ENCODE measurements at places on chromosomes 7 and 10.
A peak's percentile ranks its signal among the peaks of the same experiment; 100 is the strongest.

- DNase-seq = no peak
Measured at GRCh38 chr7:74033372-74034311, 5.7 kb downstream of the ELN start.

GRCh38 chr10:133388973-133389818, 4.8 kb upstream of the MTG1 start:
- no peak for DNase-seq

- no peak for DNase-seq
Measured at GRCh38 chr10:21396889-21397288, 128.6 kb downstream of the SKIDA1 start.

- DNase-seq = no peak
Measured at GRCh38 chr7:151796091-151796870, 80.6 kb downstream of the PRKAG2 start.

DNA sequence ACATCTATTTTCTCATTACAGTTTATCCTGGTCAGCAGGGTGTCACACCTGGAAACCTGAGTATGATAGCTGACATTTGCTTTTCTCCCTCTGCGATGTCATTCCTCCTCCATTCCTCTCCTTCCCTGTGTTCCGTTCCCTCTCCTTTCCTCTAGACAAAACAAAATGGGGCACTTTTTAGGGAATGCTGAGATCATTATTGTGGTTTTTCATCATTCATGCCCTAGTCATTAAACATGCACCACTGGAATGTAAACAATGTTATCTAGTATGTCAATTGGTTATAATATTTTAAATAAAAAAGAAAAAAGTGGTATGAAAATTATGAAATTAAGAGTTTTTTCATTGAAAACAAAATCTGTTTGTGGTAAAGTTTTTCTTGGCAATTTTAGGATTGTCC, 132.6 kb downstream of the MAPK8 start:
- DNase-seq = no peak

- DNase-seq = no peak
Measured at GRCh38 chr7:139525239-139525638, 1.8 kb downstream of the CLEC2L start.

DNA sequence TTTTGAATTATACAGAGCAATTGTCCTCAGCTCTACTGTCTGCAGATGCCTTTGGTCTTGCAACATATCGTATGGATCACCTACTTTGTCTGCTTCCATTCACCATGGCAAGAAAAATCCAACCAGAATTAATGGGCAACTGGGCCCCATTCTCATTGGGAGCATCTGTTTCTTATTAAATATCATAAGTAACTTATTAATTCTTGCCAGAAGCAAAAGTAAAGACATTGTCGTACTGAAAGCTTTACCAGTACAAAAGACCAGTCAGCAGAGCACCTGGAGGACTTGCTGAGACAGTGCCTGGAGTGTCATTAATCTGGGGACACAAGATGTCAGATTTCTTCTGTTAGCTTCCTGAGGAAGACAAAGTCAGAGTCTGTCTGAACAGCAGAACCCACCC, 404.5 kb downstream of the INHBA start:
- no peak for DNase-seq

GRCh38 chr7:1997537-1998076, 235.1 kb downstream of the MAD1L1 start:
- no peak for DNase-seq

DNA sequence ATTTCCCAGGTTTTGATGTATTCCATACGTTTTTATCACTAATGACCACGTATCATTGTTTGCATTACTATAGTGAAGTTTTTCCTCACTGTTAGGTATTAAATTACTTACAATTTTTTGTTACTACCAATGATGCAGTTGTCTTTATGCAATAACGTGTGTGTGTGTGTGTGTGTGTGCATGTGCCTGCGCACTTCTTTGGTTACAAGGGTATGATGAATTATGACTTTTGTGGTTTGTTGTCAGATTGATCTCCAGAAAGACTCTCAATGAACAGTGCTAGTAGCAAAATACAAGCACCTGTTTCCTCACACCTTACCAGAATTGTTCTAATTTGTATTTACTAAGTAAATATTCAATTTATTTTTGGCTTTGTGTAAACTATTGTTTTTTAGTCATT, 51.5 kb downstream of the MCMBP start:
- no peak for DNase-seq

- no peak for DNase-seq
Measured at GRCh38 chr10:132345345-132345744, 13.4 kb downstream of the LRRC27 start.

DNA sequence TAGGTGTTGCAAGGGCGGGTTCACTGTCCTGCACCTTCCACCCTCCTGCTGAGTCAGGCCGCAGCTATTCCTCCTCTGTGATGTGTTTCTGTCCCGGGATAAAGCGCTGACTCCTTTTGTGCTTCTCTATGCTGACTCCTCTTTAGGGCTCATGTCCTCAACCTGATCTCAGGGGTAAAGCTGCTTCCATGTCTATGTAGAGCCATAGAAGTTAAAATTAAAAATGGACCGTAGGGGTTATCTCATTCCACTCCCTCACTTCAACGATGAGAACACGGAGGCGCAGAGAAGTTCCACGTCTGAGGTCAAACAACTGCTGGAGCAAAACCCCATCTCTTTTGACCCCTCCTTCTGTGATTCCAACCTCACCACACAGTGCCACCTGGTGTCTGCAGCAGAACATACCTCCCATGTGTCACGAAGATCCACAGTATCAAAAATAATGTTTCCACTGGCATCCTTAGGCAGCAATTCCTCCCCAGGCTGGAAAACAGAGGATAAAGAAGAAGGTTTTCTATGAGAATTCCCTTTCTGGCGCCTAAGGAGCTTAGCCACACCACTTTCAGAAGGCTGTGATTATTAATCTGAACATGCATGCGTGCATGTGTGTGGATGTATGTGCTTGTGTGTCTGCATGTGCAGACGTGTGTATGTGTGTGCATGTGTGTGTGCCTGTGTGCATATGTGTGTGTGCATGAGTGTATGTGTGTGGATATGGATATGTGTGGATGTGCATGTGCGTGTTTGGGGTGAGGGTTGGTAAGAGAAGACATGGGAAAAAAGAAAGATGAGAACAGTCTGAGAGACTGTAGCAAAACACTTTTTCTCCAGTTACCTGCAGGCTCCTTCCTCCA, 81.2 kb upstream of the UCN3 start:
- no peak for DNase-seq

DNA sequence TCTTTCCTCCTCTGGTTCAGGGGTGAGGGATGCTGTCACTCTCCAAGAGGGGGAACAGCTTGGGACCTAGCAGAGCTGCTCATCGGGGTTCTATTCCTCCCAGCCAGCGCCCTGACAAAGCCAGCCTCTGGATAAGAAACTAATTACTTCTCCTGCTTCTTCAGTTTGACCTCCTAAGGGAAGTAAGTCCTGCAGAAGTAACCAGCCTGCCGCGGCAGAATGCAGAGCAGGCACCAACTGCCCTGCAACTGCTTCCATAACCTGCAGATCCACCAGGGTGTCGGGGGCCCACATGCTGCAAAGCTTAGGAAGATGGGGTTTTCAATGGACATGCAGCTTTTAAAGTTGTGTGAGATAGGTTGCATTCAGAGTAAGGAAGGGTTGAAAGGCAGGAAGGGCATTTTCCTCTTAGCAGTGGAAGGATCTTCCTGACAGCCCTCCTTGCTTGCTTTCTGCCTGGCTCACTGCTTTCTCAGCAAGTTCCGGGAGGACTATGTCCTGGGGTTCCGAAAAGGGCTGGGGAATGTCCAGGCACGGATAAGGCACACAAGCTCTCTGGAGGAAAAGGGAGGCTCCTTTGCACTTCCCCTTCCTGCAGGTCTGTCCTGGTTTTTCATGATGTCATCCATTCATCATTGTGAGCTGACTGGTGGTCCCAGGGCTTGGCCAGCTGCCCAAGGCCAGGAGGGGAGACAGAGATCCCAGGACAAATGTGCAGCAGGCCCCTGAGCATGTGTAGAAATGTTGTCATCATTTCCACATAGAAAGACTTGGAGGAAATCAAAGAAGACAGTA, 24.3 kb upstream of the CALU start:
- DNase-seq = no peak

DNA sequence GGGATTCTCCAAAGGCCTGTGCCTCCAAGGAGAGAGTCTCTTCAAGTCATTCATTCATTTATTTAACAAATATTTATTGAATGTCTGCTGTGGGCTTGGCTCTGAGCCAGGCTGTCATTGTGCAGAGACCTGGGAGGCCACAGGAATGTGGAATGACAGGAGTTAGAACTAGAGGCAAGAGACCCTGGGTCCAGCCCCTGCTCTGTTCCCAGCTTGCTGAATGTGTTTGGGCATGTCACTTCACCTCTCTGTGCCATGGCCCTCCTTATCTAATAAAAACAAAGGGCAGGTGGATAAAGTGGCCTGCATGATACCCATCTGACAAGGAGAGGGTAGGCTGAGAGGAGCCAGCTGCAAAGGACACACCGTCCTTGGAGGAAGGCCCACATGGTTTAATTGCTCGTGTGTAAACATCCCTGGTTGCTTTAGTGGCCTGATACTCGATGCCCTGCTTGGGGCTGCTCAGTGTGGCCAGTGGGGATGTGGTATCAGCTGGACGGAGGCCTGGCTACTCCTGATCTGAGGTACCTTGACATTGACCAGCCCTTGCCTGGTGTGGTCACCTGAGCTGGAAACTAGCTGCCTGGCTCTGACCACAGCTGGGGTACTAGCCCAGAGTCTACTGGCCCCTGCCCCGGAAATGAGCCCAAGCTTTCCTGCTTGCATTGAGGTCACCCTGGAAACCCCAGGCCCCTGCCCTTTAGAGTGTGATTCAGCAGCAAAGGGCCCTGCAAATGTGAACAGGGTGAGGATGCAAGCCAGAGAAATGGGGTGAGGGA, 116.2 kb downstream of the CDH23 start:
- no peak for DNase-seq

DNA sequence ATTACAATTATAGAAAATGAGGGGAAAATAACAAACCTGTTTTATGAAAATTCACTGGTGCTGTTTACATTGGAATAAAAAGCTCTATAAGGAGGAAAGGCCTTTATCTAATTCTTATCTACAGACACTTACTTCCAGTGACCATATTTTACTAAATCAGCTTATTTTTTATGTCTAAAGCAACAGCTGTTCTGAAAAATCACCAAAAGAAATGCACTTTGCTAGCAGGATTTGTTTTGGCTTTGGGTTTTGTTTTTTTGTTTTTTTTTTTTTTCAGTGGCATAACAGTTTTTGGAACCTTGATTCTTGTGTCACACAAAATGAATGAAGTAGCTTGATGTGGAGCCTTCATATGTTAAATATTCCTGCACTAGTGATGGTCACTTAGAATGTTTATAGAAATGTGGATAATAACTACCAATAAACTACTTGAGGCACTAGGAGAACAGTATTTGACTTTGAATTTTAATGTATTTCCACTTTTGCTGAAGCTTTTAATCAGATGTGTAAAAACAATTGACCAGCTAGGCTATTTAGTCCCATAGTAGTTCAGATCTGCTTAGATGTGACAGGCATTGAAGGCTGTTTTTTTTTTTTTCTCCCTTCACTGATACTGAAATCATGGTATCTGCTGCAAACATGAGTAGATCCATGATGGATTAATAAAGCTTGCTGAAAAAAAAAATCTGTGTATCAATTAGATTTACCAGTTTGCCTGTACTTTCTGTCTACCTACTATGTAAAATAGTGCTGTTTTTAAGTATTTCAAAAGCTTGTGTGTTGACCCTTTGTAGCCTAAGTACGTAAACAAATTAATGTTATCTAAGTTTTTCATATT, 2.8 kb downstream of the ARL4A start:
- DNase-seq = no peak

- no peak for DNase-seq
Measured at GRCh38 chr7:2821161-2821841, 22.8 kb downstream of the GNA12 start.

- DNase-seq = no peak
Measured at GRCh38 chr7:157791261-157791660, 454.5 kb downstream of the DNAJB6 start.

GRCh38 chr7:50327443-50327842, 22.9 kb downstream of the IKZF1 start:
- no peak for DNase-seq

- DNase-seq = peak; percentile 21
Measured at GRCh38 chr10:90857635-90858460, at the start of gene HTR7. Gene HTR7 (minus strand): TSS chr10:90858039. CDS start chr10:90857671, 368 bp downstream.

- DNase-seq = no peak
Measured at GRCh38 chr10:127815147-127815546, 77.6 kb downstream of the CLRN3 start.

DNA sequence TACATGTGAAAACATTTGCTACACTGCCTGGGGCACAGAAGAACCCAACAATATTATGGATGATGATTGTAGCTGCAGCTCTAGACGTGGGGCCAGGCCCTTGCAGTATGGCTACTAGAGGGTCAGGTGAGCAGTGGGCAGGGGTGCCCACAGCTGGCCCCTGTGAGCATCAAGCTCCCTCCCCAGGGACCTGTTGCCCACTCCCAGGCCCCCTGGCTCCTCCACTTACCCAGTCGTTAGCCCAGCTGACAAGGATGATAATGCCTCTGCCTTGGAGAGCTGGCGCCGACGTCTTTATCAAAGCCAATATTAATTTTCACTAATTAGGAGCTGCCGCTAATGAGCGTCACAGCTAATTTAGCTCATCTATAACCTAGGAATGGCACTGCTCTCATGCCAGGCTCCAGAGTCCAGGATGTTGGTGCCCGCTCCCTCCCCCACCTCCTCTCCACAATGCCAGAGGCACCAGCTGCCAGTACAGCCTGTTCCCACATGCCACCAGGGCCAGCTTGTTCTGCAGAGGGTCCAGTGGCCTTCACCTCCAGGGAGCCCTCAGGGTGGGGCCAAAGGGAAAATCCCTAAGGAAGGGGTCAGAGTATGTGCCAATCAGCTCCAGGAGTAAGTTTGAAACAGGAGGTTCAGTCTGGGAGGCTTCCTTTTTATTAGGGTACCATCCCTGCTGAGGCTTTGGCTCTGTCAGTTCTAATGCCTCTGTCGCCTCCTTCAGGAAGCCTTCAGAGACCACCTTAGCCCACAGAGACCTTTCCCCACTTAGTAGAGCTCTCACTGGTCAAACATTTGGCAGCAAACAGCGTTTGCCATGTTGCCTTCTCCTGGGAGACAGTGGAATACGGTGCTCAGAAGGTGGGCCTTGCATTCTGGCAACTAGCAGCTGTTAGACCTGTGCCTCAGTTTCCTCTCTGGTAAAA, 77.2 kb downstream of the CDH23 start:
- DNase-seq = no peak

- no peak for DNase-seq
Measured at GRCh38 chr10:121853950-121854349, 73.9 kb downstream of the ATE1 start.

DNA sequence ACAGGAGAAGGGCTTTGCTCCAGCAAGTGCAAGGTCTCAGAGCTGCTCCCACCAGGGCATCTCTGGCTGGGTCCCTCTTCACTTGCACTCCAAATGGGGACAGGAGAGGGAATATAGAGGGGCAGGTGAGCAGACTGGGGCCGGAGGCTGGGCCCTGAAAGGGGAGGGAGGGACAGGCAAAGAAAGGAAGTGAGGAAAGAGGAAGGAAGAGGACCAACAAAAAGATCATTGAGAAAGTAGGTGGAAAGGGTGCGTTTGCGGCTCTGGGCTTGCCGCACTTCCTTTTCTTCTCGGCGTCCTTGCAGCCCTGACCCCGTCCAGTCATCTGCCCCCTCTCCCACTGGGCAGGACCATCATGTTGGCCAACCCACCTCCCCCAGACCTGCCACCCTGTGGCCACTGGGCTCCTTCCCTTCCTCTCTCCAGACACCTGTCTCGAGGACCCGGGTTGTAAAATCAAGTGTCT, 14.0 kb downstream of the ITPRIP start:
- DNase-seq = no peak
